ENCODE measurements at places on chromosomes 6 and 20. TPM values are rescaled to one million over a fixed set of nuclear protein-coding genes. Genes with fewer than 3 reads are reported as not detected.

DNA sequence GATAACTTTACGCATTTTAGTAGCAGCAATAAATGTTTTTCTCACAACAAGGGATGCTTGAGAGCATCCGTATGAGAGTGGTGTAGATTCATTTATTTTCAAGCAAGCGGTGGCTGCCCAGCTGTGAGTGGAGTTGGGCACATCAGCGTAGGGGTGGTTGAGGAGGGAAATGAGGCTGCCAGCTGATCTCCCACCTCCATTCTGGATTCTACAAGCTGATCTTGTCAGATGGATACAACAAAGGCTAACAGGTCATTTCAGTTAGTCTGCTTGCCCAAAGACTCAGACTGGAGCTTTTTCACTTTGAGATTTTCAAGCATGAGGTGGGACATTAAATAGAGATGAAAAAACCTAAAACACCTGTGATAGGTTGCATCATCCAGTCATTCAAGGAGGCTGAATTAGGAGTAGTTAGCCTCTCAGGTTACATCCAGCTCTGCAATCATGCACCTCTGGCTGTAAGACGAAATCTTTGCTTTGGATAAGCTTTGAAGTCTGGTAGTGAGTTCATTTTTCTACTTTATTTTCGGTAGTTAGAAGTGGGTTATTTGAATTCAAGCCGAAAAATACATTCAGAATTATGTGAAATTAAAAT, 1.9 kb upstream of the BACH2 start:
- H3K36me3 ChIP-seq, result no peaks in the 10 kb centered on the region
- H3K4me1 ChIP-seq, result peaks cover 2% of the 10 kb centered on the region
- H3K27me3 ChIP-seq, result peaks cover 8% of the 10 kb centered on the region
- no peak for DNase-seq
- H3K27ac ChIP-seq, result no peak overlapping the region

Gene RBPJL
- polyA plus RNA-seq, result not detected

DNA sequence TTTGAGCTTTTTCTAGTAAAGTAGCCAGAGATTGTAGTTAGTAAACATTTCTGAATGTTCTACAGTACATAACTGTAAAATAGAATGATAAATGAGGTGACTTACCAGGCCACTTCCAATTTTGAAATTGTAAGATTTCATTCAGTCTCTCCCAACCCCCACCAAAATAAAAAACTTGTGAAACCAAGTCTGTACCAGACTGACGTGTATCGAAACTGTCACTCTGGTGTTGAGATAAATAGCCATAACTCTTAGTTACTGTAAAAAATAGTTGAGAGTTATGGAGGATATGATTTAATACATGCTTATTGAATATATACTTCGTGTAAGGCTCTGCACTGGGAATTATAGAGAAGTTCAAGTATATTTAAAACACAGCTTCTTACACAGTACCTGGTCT, 455.7 kb downstream of the PLCB1 start:
- H3K4me1 ChIP-seq, result no peaks in the 10 kb centered on the region
- H3K36me3 ChIP-seq, result no peaks in the 10 kb centered on the region
- H3K27me3 ChIP-seq, result no peaks in the 10 kb centered on the region
- DNase-seq, result no peak
- no peak overlapping the region for H3K27ac ChIP-seq

DNA sequence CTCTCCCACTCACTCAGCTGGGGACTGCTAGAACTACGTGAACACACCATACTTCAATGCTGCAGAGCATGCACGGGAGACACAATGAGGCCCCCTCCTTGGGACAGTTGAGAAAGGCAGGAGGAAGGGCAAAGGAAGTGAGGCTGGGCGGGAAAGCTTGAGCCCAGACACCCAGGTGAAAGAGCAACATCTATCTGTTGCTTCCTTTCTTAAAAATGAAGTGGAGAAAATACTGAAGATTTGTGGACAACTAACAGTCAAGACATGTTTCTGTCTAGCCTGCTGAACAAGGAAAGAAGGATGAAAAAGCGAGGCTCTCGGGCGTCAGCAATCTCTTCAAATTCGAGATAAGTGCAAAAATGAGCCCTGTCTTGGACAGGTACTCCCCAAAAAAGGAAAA, 3.0 kb upstream of the NNAT start:
- H3K36me3 ChIP-seq, result peaks cover 41% of the 10 kb centered on the region
- H3K27me3 ChIP-seq, result no peaks in the 10 kb centered on the region
- peaks cover 15% of the 10 kb centered on the region for H3K4me1 ChIP-seq
- H3K4me3 ChIP-seq, result no peak overlapping the region
- DNase-seq, result no peak

Gene PSORS1C2
- polyA plus RNA-seq, result not detected

Gene RNGTT
- 7.4 TPM for polyA plus RNA-seq

- no peaks in the 10 kb centered on the region for H3K27me3 ChIP-seq
- no peak overlapping the region for H3K4me3 ChIP-seq
- no peak overlapping the region for H3K27ac ChIP-seq
- DNase-seq, result no peak
- no peaks in the 10 kb centered on the region for H3K36me3 ChIP-seq
- no peaks in the 10 kb centered on the region for H3K4me1 ChIP-seq
Observed at GRCh38 chr20:20343932-20344331, 24.0 kb upstream of the INSM1 start.

GRCh38 chr6:90173262-90173925, 123.2 kb downstream of the BACH2 start:
- no peak for DNase-seq
- no peaks in the 10 kb centered on the region for H3K36me3 ChIP-seq
- H3K27me3 ChIP-seq, result no peaks in the 10 kb centered on the region
- no peak overlapping the region for H3K27ac ChIP-seq

Gene BPIFB2
- not detected for polyA plus RNA-seq

GRCh38 chr6:100893743-100894142, 12.6 kb upstream of the ASCC3 start:
- H3K36me3 ChIP-seq, result no peaks in the 10 kb centered on the region
- no peaks in the 10 kb centered on the region for H3K27me3 ChIP-seq
- no peak for DNase-seq
- no peaks in the 10 kb centered on the region for H3K4me1 ChIP-seq

- no peak for DNase-seq
- H3K4me3 ChIP-seq, result no peak overlapping the region
- no peaks in the 10 kb centered on the region for H3K36me3 ChIP-seq
- H3K27ac ChIP-seq, result no peak overlapping the region
- H3K4me1 ChIP-seq, result no peaks in the 10 kb centered on the region
Observed at GRCh38 chr20:20894753-20895152, 182.3 kb upstream of the RALGAPA2 start.

GRCh38 chr20:30284281-30284905, 973.1 kb upstream of the DEFB115 start:
- no peak overlapping the region for H3K27ac ChIP-seq
- no peaks in the 10 kb centered on the region for H3K4me1 ChIP-seq
- no peaks in the 10 kb centered on the region for H3K36me3 ChIP-seq

Gene MDFI
- polyA plus RNA-seq, result 76.2 TPM

Gene LPA
- not detected for polyA plus RNA-seq

DNA sequence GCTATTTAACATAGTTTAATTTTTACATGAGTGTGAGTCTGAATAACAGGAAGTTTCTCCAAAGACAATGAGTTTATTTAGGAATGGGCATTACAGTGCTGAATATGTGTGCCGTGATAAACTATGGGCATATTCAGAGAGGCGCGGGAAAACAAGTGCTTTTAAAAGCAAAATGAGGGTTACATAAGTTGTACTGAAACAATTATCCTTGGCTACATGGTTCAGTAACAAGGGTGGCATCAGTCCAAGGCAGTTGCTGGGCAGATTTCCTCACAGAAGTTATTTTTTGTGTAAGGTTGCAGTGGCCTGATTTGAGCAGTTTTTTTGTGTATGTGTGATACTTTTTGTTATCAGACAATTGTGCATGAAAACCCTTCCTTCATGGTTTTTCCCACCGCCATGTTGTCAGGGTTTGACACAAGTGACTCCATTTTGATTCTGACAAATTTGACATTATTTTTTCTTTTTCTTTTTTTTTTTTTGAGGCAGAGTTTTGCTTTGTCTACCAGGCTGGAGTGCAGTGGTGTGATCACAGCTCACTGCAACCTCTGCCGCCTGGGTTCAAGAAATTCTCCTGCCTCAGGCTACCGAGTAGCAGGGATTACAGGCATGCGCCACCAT, 22.3 kb upstream of the PXDC1 start:
- H3K36me3 ChIP-seq, result no peaks in the 10 kb centered on the region
- H3K27me3 ChIP-seq, result no peaks in the 10 kb centered on the region
- no peak overlapping the region for H3K27ac ChIP-seq
- H3K4me1 ChIP-seq, result peaks cover 24% of the 10 kb centered on the region
- no peak overlapping the region for H3K4me3 ChIP-seq

GRCh38 chr6:108797951-108798669, 50.1 kb upstream of the ARMC2 start:
- no peaks in the 10 kb centered on the region for H3K27me3 ChIP-seq
- H3K4me3 ChIP-seq, result no peak overlapping the region
- H3K27ac ChIP-seq, result no peak overlapping the region
- DNase-seq, result no peak
- H3K4me1 ChIP-seq, result no peaks in the 10 kb centered on the region

GRCh38 chr6:41775293-41775882, 4.3 kb downstream of the FRS3 start:
- peaks cover 23% of the 10 kb centered on the region for H3K36me3 ChIP-seq
- H3K4me1 ChIP-seq, result peaks cover 6% of the 10 kb centered on the region
- H3K27me3 ChIP-seq, result no peaks in the 10 kb centered on the region
- no peak overlapping the region for H3K4me3 ChIP-seq

GRCh38 chr6:35072051-35072697, 69.0 kb downstream of the TCP11 start:
- H3K4me1 ChIP-seq, result peaks cover 13% of the 10 kb centered on the region
- peaks cover 4% of the 10 kb centered on the region for H3K36me3 ChIP-seq
- H3K27ac ChIP-seq, result no peak overlapping the region
- DNase-seq, result no peak
- no peaks in the 10 kb centered on the region for H3K27me3 ChIP-seq

- no peaks in the 10 kb centered on the region for H3K27me3 ChIP-seq
- H3K4me3 ChIP-seq, result peak within 1 kb of the TSS; percentile 98
Observed at GRCh38 chr6:159789377-159790148, at the start of gene TCP1. Gene TCP1 (minus strand): TSS chr6:159789602. CDS start chr6:159789468, 134 bp downstream.

Gene SLC22A23
- 4.3 TPM for polyA plus RNA-seq

Gene DEFB132
- not detected for polyA plus RNA-seq

DNA sequence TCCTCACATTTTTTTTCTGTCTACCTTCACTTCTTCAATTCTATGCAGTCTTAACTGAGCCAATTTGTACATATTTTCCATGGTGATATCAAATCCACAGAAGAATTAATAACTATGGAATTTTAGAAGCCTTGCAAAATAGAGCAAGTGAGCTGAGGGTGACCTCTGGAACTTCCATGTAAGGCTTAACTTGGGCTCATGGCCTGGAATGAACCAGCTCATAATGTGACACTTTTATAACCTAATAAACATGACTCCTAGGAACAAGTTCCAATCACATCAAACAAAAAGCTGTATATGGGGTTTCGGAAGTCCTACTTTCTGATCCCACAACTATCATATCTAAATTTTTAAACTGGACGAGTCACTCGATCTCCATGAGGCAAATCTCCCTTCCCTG, 232.4 kb downstream of the FOXA2 start:
- no peak overlapping the region for H3K27ac ChIP-seq
- H3K27me3 ChIP-seq, result no peaks in the 10 kb centered on the region
- no peak overlapping the region for H3K4me3 ChIP-seq
- DNase-seq, result no peak
- H3K36me3 ChIP-seq, result no peaks in the 10 kb centered on the region

DNA sequence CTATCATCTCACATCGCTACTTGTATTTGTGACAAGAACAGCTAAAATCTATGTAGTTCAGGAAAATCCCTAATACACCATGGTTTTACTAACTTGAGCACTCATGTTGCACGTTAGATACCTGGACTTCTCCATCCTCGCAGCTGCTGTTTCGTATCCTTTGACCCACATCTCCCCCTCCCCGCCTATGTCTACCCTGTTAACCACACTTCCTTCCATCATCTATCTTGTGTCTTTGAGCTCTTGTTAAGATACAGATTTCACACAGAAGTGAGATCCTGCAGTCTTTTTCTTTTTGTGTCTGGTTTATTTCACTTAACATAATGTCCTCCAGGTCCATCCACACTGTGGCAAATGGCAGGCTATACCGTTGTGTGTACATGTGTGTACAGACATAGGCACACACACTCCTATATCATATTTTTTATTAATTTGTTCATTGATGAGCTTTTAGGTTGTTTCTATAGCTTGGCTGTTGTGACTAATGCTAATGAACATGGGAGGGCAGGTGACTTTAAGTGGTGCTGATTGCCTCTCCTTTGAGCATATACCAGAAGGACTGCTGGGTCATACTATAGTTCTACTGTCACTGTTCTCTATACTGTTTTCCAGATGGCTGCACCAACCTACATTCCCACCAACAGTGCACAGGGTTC, 117.8 kb downstream of the WDR27 start:
- no peak for DNase-seq
- no peak overlapping the region for H3K4me3 ChIP-seq
- peaks cover 7% of the 10 kb centered on the region for H3K4me1 ChIP-seq
- no peaks in the 10 kb centered on the region for H3K36me3 ChIP-seq
- no peaks in the 10 kb centered on the region for H3K27me3 ChIP-seq
- no peak overlapping the region for H3K27ac ChIP-seq

Gene ARMH2
- polyA plus RNA-seq, result not detected

- no peaks in the 10 kb centered on the region for H3K4me1 ChIP-seq
- H3K27ac ChIP-seq, result no peak overlapping the region
- no peak for DNase-seq
- no peaks in the 10 kb centered on the region for H3K36me3 ChIP-seq
Observed at GRCh38 chr20:36890586-36890985, 14.6 kb downstream of the TLDC2 start.

GRCh38 chr20:39049684-39050554, 87.8 kb downstream of the DHX35 start:
- H3K4me1 ChIP-seq, result no peaks in the 10 kb centered on the region
- H3K36me3 ChIP-seq, result no peaks in the 10 kb centered on the region
- peak overlapping the region; percentile 66 for H3K4me3 ChIP-seq
- H3K27me3 ChIP-seq, result no peaks in the 10 kb centered on the region
- no peak overlapping the region for H3K27ac ChIP-seq

GRCh38 chr20:57380081-57380750, 11.0 kb upstream of the RBM38 start:
- H3K4me1 ChIP-seq, result no peaks in the 10 kb centered on the region
- DNase-seq, result no peak
- no peak overlapping the region for H3K4me3 ChIP-seq
- no peak overlapping the region for H3K27ac ChIP-seq

Gene BPIFB1
- polyA plus RNA-seq, result not detected

Data from keratinocyte (primary cell).